SW 1271 (cell line): ENCODE measurements at places on chromosomes 11 and 22.

- no peak for DNase-seq
Measured at GRCh38 chr22:18023509-18024275, 669 bp downstream of the MICAL3 start.

DNA sequence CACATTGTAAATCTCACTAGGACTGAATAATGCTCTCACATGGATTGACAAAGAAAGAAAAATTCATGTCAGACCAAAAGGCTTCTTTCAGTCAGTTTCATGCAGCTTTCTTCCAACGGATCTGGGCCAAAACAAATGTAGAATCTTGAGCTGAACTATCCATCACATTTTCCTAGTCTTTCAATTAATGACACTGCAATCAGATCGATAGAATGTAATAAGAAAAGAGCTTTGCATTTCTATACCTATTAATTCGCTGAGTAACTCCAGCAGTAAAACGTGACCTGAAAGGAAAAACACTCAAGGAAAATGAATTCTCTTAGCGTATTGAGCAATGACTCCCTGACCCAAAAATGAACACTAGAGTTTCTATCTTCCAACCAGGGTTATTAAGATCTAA is 194.8 kb upstream of the BLID start:
- DNase-seq: no peak

DNA sequence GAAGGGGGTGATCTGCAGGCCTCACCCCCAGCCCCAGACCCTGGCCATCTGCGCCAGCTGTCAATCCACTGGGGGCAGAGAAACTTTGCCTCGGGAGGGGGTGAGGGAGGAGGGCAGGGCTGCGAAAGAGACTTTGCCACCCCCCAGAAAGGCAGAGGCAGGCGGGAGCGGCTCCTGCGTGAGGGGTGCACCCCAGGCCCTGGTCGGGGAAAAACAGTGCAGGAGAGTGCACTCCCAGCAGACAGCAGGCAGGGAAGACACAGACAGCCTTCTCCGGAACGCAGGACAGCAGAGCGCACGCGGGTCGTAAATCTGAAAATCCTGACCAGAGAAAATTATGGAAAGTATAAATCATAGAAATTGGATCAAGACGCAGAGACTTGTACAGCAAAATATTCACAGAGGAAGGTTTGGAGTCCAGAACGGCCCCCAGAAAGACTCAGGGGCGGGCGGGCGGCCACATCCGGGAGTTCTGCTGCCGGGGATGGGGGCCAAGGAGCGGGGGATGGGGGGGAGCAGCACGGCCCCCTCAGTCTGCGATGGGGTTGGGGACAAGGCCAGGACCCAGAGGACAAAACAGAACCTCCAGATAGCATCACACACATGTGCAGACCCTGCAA is 8.0 kb upstream of the MRPL23 start:
- DNase-seq: no peak

- DNase-seq: no peak
Measured at GRCh38 chr11:68946416-68947090, 34.2 kb downstream of the MRGPRD start.

DNA sequence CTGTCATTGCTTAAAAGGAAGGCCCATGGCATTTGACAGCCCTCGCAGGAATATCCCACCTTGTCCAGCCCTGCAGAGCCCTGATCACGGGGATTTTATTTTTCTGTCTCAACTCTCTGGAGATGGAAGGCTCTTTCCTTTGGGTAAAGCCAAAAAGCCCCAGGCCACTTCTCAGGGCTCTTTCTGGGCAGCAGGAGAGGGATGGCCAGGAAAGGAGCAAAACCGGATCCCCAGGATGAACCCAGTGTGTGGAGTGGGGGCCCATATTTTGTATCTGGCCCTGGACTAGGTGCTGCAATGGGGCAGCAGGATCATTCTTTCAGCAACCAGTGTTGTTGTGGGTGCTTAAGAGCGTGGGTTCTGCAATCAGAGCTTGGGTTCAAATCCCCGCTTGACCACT is 11.0 kb downstream of the CREB3L1 start:
- DNase-seq: no peak

DNA sequence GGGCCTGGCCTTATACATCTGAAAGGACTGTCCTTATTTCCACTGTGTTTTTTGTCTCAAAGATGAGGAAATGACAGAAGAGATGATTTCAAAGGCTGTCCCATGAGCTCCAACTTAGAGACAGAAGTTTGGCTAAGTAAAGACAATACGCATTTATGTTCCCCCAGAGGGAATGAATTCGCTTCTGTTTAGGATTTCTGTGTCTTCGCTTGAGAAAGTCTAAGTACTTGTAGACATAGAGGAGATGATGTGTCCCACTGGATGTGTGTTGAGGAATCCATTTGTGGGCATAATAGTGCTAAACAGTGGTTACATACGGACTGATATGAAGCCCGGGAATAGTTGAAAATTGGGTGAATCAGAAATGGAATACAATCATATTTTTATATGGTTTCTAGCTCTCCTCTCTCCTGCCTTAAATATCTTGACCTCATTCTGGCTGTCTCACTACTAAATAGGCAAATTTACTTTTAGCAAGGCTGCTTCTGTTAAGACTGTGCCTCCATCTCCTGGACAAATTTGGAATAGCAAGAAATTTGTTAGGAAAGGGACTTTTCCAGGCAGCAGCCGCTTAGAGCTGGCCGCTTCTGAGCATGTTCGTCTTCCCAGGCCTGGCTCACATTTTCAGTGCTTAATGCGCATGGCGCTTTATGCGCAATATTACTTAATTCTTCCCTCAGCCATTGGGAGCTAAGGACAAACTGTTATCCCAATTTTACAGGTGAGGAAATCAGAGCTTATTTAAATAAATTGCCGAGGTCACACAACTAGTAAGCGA is 1.9 kb upstream of the PEX26 start:
- peak; percentile 46 for DNase-seq

GRCh38 chr11:122852074-122852795 is 13.9 kb downstream of the CRTAM start:
- DNase-seq: no peak

- no peak for DNase-seq
Measured at GRCh38 chr11:69609351-69609750, 31.6 kb upstream of the CCND1 start.

DNA sequence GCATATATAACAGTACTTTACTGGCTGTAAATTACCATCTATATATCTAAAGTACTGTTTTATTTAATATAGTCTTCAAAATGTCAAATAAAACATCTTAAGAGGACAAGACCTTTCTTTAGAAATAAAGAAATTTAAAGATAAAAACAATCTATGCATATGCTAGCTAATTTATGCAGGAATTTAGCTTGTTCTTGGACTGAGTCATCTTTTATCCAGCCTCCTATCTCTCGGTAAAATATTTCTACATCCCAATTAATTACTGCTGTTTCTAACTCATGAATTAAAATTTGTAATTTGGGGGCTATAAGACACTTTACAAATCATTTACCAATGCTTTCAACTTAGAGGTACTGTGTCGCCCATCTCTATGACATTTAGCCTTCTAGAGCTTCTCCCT is 72.8 kb upstream of the DDI1 start:
- no peak for DNase-seq
